ENCODE measurements at places on chromosomes 1 and 21.
A peak's percentile ranks its signal among the peaks of the same experiment; 100 is the strongest.

DNA sequence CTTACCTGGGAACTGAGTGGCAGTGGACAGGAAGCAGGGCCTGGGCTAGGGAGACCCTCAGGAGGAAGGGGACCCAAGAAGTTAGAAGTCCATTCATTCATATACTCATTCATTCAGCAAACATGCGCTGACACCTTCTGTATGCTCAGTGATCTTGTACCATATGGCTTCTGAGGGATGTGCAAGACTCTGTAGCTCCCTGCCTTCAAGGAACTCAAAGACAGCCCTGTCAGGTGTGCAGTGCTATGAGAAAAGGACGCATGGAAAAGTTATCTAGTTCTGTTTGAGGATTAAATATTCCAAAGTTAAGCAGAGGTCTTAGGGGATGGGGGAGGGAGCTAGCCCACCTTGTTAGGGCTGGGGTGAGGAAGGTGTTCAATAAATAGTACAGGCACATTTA, 12.5 kb downstream of the DMAP1 start:
- no peak for DNase-seq

DNA sequence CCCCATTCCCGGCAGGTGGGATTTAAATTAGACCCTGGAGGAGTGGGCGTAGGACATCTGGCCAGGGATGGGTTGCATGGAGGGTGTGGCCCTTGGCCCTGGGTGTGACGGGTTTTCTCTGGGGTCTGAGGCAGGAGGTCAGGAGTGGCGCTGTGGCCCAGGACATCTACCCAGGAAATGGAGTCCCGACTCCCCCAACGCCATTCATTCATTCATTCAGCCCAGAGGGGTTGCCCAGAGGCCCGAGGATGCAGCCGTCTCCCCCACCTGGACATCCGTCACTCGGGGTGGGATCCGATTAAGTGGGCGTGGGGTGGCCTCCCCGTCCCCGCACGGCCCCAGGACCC, 663 bp downstream of the ATP13A2 start:
- no peak for DNase-seq

DNA sequence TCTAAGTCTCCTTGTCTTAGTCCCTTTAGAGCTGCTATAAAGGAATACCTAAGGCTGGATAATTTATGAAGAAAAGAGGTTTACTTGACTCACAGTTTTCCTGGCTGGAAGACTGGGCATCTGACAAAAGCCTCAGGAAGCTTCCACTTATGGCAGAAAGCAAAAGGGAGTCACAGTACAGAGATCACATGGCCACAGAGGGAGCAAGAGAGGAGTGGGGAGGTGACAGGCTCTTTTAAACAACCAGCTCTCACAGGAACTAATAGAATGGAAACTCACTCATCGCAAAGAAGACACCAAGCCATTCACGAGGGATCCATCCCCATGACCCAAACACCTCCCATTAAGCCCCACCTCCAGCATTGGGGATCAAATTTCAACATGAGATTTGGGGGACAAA, 68.8 kb downstream of the DDAH1 start:
- no peak for DNase-seq

GRCh38 chr1:206693029-206693428, 8.3 kb downstream of the MAPKAPK2 start:
- DNase-seq = no peak

DNA sequence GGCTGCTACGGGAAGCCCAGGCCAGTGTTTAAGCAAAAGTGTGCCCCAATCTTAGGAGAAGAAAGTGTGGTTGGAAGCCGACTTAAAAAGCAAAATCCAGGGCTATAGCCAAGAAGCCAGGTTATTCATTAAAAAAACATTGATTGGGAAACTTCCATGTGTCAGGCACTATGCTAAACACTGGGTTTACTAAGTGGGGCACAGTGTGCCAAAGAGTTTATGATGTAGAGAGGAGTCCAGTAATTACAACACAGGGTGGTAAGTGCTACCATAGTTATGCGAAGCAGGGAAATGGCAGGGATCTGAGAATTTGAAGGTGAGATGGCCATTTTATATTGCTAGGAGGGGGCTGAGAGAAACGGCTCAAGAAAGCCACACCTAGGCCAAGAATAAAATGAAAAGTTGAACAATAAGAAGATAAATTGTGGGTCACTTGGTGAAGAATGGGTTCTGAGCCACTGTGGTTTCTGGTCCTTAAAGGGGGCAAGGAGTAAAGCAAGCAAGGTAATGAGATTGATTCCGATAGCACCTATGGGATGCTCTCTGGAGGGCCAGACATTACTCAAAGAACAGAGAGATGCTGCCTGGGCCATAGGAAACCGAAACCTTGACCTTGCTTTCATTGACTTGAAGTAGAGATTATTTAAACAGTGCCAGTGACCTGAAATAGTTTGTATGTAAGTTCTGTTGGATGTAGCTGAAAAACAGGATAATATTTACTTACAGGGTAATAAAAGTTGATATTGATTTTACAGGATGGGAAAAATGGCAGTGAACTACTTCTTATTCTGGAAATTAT, 177.8 kb downstream of the GIPC2 start:
- DNase-seq = no peak

DNA sequence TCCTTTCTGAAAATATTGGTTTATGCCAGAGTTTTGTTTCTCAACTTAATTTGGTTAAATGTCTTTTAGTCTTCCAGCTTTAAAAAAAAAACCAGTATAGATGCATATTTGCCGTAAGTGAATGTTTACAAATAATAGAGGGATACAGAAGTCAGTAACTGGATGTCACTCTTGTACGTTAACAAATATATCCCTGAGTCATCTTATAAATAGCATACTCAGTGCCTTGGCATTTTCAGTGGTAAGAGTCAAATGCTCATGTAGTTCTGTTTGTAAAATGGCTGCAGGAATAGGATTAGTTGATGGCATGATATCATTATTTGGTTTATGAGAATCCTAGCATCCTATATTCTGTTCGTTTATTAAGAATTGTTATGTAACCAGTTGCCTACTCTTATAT, 55.4 kb downstream of the SPEN start:
- DNase-seq = no peak

DNA sequence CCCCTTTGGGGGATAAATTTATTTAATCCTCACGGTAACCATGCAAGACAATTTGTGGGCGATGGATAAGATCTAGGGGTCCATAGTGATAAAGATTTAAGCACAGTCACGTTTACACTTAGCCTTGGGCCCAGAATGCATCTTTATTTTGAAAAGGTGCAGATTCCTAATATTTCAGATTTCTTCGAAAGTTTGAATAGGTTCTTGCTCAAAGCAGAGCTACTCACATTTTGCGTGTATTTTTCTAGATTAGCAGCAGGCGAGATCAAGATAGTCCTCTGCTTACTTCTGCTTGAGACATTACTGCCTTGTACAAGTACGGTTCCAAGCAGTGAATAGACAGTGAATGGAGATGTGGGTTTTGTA, 647 bp downstream of the TSEN15 start:
- DNase-seq = no peak

DNA sequence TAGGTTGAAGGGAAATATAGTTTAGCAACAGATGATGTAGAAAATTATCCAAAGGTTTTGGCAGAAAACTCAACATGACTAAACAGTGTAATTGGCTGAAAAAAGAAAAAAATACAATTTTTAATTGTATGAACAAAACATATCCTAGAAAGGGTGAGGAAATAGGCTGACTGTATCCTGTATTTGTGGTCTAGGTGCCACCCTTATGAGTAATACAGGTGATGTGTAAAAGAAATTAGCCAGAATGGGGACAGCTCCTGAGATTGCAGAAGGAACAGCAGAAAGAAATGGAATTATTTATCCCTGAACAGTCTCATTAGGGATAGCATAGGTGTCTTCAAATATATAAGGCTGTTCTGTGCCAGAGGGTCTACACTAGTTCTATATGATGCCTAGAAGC, 24.6 kb downstream of the DNASE2B start:
- DNase-seq = no peak

- DNase-seq = no peak
Observed at GRCh38 chr1:228975238-228975907, 240.1 kb downstream of the RHOU start.

DNA sequence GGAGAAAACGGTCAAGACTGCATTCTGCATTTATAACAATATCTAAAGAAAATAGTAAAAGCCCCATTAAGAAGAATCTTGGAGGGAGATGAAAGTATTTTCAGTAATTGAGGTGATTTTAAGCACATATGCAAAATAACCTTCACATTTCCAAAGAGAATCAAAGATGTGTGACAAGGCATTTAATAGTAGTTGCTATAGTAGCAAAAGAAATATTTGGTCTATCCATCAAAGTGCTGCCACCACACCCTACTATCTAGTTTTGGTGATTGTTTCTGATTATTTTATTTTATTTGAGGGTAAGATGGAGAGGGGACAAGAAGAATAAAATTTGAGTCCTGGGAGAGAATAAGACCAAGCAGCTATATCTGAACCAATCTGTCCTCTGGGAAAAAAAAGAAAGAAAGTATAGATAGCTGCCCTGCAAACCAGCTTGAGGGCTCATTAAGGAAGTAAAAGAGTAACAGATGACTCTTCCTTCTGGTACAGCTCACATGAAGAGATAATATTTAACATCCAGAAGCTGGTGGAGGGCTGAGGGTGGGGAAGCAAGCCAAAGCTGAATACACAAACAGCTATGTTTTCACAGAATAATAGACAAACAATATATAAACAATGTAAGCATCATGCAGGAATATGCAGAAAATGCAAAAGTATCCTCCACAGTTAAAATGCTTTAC, 47.2 kb upstream of the RASAL2 start:
- DNase-seq = peak; percentile 31

- no peak for DNase-seq
Observed at GRCh38 chr1:226388131-226388530, 19.8 kb downstream of the PARP1 start.

- DNase-seq = no peak
Observed at GRCh38 chr1:42957880-42958487, 684 bp downstream of the SLC2A1 start.

DNA sequence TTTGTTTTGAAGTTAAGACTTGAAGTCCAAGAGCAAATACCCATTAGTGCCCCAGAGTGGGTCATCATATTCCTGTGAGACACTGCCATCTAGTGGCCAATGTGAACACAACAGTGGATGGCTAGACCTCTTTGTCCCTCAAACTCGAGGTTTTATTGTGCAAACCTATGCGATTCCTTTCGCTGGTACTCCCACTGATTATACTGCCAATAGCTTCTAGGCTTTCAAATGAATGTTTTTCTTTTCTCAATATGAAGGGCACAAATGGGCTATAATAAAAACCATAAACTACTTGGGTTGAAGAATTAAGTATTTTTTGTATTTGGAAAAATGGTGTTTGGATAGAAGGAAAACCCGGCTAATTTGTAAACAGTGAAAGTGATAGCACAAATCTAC, 100.4 kb upstream of the ZNF281 start:
- peak; percentile 51 for DNase-seq

GRCh38 chr1:15618655-15619525, 1.6 kb downstream of the DDI2 start:
- DNase-seq = no peak

- DNase-seq = no peak
Observed at GRCh38 chr1:160811147-160811546, 15.2 kb downstream of the LY9 start.

DNA sequence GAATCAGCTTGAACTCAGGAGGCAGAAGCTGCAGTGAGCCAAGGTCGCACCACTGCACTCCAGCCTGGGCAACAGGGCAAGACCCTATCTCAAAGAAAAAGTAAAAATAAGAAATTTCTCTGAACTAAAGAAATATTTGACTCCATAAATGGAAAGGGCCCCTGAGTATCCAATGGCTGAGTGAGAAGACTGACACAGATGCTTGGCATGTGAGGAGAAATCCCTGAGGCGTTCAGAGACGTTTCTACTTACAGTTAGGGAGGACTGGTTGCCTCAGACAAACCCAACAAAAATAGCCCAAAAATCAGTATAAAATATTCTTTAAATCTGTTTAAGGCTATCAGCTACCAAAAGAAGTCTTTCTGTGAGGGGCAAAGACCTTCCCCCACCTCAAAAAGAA, 3.0 kb upstream of the SUMO3 start:
- DNase-seq = no peak

- DNase-seq = no peak
Observed at GRCh38 chr1:209455661-209456358, 127.7 kb upstream of the CAMK1G start.

- DNase-seq = no peak
Observed at GRCh38 chr1:225990705-225991464, 8.3 kb downstream of the SDE2 start.

DNA sequence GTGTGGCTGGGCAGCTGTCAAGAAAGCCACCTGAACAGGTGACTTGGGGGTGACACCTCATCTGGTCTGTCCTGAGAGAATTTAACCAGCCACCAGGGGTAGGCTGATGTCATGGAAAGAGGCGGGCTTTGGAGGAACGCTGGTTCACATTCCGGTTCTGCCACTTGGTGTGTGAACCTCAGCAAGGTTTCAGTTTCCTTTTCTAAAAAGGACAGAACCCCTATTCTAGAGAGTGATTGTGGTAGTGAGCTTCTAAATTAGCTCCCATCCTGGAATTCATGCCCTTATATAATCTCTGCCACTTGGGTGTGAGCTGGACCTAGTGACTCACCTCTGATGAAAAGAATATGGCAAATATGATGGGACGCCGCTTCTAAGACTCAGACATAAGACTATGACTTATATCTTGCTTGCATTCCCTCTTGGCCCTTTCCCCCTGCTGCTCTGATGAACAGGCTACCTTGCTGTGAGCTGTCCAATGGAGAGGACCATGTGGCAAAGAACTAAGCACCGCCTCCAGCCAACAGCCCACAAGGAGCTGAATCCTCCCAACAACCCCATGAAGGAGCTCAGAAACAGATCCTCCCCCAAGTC, 332.1 kb downstream of the RRAGC start:
- no peak for DNase-seq

DNA sequence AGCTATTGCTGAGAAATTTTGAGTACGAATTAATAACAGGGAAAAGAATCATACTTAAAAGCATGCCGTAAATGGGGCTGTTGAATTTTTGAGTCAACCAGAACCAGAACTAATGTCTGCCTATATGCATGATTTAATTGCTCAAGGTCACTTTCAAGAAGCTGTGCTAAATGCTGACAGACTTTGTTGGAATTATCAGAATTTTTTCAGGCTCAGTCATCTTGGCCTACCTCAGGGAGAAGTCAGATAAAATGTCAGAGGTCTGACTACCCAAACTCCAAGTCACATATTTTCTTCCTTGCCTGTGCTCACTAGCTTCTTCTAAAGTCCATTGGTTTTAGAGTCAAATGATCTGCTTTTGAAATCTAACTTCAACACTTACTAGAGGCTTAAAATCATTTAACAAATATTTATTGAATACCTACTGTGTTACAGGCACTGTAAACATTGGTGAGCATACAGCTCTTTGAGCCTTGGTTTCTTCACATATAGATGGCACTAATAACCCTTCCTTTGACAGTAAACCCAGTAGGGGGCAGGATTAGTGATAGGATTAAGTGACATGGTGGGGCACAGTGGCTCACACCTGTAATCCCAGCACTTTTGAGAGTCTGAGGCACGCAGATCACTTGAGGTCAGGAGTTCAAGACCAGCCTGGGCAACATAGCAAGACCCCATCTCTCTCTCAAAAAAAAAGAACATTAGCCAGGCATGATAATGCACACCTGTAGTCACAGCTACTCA, 121.2 kb upstream of the SLC44A3 start:
- DNase-seq = no peak

All from DMS 273 treated with DMSO at 0.1 percent for 48 hours (cell line).